ENCODE measurements at places on chromosomes 1 and 21.

- no peak for DNase-seq
Measured at GRCh38 chr1:71200503-71200902, 119.7 kb upstream of the ZRANB2 start.

GRCh38 chr1:169105434-169106094, 926 bp upstream of the ATP1B1 start:
- no peak for DNase-seq

- no peak for DNase-seq
Measured at GRCh38 chr1:49346767-49347349, 570.2 kb upstream of the BEND5 start.

DNA sequence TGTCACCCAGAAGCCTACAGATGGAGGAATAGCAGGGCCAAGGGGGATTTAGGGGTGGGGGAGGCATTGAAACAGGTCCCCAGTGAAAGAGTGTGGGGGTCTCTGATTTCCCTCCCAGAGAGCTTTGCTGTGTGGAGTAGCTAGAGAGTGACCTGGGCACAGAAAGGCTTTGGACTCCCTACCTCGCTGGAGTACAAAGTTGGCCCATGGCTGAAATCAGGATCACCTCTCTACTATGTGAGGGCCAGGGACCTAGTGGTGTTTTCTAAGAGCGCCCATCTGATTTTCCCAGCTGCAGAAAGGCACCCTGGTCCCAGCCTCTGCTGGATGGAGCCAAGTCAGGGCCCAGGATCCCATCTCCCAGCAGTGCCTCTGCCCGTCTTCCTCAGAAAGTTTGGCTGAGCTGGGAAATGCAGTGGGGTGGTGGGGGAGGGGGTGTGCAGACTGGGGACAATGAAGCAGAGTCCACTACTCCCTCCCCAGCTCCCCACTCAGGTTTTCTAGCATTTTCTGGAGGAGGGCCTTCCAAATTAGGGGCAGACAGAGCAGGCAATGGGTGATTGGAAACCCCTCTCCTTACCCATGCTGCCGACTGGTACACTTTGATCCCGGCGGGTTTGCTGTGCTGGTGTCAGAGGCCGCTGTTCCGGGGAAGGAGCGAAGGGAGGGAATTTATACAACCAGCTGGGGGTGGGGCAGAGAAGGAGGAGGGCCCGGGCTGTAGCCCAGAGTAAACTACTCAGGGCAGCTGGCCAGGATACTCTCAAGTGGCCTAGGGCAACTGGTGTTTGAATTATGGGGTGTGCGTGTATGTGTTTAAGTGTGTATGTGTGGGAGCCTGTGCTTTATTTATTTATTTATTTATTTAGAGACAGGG, at the start of gene SELENBP1:
TSS of gene SELENBP1 (minus strand) at position 648 of the 877 bp plus-strand sequence. CDS start at position 584, 64 bp downstream.
- no peak for DNase-seq

DNA sequence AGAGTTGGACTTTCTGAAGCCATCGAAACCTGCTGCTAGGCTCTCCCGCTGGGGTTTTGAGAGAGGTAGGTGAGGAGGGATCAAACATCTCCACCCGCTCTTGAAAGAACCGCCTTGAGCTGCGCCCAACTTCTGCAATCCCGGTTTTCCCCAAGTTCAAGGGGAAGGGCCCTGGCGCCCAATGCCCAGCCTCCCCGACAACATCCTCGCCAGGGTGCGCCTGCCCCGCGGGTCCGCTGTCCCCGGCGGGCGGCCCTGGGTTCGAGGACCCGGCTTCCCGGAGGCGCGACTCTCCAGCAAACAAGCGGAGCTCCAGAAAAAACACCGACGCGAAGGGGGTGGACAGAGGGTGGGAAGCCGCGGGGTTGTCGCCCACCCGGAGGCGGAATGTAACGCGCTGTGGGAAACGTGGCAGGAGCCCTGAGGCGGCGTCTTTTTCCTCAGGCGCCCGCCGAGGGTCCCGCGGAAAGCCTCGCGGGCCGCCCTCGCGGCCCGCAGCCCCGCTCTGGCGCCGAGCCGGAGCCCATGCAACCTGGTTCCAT, 607 bp downstream of the BTG3 start:
- no peak for DNase-seq

GRCh38 chr1:202129453-202130296, 7.0 kb downstream of the GPR37L1 start:
- no peak for DNase-seq

- DNase-seq, result no peak
Measured at GRCh38 chr1:210378736-210379135, 50.0 kb downstream of the HHAT start.

DNA sequence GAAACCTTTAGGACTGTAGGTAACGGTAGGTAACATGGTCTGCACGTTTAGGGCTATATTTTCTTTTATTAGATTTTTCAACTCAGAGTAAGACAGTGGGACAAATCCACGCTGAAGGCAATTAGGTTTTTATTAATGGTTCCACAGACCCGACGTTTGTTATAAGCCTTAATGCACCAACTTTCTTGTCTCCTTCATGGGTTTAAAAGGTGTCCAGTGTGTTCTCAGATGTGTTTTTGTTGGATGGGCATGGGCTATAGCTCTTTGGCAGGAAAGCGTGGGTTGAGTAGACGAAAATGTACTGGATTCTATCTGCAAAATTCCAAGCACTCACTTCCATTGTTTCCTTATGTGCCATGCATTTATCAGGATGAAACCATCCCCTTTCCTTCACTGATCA, 88.0 kb upstream of the SIM2 start:
- no peak for DNase-seq

DNA sequence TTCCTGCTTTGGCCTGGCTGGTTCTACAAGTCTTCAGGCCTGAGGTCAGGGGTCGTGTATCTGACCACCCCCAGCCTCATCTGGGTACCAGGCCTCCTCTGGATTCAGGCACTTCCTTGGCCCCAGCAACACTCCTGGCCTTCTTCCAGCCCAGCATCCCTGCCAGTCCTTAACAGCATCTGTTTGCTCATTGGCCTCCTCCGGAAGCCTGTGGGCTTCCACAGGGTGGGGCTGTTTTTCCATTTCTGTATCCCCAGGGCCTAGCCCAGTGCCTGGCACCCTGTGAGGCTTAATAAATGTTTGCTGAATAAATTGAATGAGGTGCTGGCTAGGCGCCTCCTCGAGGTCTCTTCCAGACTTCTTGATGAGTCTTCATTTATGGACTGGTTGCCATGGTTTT, 21.5 kb upstream of the GPR37L1 start:
- DNase-seq, result no peak

Measured in stimulated activated CD4-positive, alpha-beta T cell treated with anti-CD3 and anti-CD28 coated beads, Interleukin-1b, Interleukin-23, amount 100 ng/mL, for 1 hour (primary cell).